ENCODE measurements at places on chromosomes 6 and 20.

GRCh38 chr6:13641315-13641714 lies 26.2 kb downstream of the NOL7 start:
- DNase-seq: peak; percentile 60

GRCh38 chr20:63087872-63088680 lies 81.3 kb upstream of the BHLHE23 start:
- no peak for DNase-seq

- DNase-seq: no peak
Observed at GRCh38 chr6:105985098-105985815, 100.9 kb upstream of the PRDM1 start.

DNA sequence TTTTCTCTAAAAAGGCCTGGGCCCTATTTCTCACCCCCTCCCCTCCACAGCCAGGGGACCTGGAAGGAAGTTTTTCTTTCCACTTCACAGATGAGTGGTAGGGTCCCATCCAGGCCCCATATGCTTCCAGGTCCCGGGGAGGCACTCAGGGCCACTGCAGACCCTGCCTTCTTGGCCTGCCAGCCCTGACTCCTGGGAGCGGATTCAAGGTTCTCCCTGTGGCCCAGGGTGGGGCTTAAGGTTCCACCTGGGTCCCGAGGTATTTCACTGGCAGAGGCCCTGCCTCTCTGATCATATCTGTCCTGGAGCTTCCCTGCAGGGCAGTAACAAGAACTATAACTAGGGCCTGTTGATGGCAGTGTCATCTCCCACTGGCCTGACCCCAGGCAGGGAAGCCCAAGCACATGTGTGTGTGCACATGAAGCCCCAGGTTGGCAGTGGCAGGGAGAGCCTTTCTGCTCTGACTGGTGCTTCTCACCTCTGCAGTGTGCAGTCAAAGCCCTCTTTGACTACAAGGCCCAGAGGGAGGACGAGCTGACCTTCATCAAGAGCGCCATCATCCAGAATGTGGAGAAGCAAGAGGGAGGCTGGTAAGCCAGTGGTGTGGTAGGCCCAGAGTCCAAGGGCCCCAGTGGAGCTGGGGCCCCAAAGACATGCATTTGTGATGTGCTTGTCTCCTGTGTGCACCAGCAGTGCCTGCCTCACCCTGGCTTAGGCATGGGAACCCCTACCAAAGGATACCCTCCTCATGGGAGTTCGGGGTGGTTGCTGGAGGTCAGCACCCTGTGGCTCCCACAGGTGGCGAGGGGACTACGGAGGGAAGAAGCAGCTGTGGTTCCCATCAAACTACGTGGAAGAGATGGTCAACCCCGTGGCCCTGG lies 31.2 kb downstream of the PLCG1 start:
- no peak for DNase-seq

GRCh38 chr20:63498960-63499337 lies at the start of gene EEF1A2:
Gene EEF1A2 (minus strand): TSS chr20:63499083. CDS start chr20:63497763, 1,320 bp downstream.
- no peak for DNase-seq

DNA sequence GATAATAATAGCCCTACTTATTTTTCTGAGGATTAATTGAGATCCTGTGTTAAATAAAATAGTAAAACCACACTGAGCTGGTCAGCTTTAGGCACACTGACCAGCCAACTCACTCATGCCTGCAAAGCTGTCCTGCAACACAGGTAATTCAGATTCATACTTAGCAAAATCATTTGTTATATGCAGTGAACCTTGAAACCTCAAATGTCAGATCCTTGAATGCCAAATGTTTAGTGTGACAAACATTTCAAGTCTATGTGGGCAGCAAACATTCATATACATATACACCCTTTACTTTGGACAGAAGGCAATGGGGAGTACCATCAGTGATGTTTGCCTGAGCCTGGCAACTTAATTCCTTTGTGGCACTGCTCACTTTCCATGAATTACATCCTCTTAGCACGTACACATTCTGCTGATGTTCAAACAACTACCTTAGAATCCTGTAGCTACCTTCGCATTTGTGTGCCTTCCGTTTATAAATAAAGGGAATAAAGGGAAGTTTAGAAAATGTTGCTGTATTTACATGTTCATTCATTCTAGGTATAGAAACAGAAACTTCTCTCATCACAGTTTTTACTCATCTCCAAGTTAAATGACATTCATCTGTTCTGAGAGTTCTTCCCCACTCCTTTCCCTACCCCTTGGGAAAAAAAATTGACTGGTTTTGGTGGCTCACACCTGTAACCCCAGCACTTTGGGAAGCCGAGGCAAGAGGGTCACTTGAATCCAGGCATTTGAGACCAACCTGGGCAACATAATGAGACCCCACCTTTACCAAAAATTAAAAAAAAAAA lies 140.8 kb downstream of the ZFAND3 start:
- DNase-seq: no peak

DNA sequence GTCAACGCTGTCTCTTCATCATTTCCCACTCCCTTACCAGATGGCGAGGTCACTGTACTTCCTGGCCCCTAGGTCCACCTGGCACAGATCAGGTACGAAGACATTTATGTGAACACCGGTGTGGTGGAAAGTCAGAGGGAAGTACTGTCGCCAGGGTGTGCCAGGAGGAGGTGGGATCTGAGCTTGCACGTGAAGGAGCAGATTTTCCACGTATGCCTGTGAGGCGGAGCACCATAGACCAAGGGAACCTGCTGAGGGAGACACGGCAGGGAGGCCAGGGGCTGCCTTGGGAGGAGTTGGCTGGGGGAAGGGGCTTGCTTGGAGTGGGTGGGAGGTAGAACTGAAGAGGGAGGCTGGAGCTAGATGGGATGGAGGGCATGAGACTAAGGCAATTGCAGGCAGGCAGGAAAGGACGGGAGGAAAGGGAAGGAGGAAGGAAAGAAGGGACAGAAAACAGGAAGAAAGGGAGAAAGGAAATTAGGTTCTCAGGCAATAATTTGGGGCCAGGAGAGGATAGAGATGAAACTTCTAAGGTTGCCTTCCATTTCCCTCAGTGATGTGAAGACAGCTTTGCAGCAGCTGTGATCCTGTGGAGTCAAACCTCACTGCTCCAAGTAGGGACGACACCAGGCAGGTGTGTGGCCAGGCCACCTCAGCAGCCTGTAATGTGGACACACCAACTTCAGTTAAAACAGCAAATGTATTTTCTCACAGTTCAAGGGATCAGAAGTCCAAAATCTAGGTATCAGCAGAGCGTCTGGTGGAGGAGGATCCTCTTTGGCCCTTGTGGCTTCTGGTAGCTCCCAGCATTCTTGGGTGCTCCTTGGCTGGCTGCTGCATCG lies 46.8 kb downstream of the CHMP4B start:
- DNase-seq: no peak

- DNase-seq: peak; percentile 66
Observed at GRCh38 chr6:145070791-145071190, 664.5 kb downstream of the EPM2A start.

GRCh38 chr20:22815206-22815551 lies 219.9 kb upstream of the SSTR4 start:
- no peak for DNase-seq

DNA sequence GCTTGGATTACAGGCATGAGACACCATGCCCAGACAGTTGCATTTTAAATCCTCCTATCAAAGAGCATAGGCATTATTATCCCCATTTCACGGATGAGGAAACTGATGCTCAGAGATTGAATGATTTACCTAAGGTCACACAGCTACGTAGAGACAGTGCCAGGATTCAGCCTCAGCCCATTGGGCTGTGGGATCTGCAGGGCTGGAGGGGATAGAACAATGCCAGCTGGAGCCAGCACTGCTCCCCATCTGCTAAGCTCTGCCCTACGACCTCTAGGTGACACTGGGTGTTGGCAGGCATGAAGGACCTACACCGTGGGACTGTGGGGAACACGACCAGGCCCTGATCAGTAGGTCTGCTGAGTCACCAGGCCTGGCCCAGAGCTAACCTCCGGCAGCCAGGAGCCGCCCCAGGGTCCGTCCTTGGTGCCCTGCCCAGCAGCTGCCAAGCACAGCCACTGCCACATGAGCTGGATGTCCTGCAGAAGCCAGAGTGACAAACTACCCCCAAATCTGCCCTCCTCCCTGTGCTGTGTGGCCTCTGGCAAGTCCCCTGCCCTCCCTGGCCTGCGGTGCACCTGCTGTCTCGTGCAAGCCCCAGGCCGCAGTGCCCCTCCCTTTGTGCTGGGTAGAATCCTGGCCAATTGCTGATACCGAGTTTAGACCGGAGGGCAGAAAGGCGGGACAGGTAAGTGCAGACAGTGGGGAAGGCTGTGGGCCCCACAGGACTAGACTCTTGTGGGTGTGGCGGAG lies 47.6 kb upstream of the PTGIS start:
- DNase-seq: no peak

DNA sequence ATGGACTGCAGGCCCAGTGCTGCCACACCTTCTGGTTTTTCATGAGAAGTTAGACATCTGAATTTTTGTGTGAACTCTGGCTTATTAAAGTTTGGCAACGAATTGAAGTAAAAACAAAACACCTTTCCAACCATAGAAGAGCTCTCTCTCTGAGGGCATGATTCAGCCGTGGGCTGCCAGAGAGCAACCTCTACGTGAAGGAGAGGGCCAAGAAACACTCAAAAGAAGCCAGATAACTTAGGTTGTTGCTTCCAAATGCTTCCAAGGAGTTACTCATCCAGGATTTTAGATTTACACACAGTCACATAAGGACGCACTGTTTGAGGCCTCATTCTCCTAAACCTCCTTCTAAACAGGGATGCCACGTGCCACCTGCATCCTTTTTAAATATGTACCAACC lies 65.5 kb downstream of the NRN1 start:
- DNase-seq: no peak

GRCh38 chr20:44211177-44212039 lies 837 bp upstream of the OSER1 start:
- DNase-seq: peak; percentile 42

GRCh38 chr6:85458782-85459181 lies 8.9 kb downstream of the NT5E start:
- DNase-seq: no peak

GRCh38 chr6:88445188-88445965 lies 279.2 kb upstream of the CNR1 start:
- DNase-seq: no peak

DNA sequence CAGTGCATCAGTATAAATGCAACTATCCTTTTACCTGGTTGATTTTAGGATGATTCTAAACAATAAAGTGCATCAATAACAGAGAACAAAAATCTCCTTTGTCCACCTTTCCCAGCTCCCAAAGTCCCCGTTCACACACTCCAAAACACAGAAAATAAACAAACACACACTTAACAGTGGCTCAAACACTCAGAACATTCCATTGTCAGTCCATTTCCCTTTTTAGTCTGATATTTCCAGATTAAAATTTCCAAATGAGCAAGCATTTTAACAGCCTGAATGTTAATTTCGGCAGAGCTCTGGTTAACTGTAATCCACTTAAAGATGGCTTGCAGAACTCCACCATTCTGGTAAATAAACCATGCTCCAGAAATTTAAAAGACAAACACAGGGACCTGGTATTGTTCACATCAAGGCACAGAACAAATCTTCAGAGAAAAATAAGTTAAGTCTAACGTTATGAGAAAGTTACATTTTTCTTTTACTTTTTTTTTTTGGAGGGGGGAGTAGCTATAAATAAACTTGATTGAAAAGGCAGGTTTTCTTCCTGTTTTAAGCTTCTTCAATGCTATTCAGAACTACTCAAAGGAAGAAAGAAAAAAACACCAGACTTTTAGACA lies 100.8 kb downstream of the DST start:
- no peak for DNase-seq

DNA sequence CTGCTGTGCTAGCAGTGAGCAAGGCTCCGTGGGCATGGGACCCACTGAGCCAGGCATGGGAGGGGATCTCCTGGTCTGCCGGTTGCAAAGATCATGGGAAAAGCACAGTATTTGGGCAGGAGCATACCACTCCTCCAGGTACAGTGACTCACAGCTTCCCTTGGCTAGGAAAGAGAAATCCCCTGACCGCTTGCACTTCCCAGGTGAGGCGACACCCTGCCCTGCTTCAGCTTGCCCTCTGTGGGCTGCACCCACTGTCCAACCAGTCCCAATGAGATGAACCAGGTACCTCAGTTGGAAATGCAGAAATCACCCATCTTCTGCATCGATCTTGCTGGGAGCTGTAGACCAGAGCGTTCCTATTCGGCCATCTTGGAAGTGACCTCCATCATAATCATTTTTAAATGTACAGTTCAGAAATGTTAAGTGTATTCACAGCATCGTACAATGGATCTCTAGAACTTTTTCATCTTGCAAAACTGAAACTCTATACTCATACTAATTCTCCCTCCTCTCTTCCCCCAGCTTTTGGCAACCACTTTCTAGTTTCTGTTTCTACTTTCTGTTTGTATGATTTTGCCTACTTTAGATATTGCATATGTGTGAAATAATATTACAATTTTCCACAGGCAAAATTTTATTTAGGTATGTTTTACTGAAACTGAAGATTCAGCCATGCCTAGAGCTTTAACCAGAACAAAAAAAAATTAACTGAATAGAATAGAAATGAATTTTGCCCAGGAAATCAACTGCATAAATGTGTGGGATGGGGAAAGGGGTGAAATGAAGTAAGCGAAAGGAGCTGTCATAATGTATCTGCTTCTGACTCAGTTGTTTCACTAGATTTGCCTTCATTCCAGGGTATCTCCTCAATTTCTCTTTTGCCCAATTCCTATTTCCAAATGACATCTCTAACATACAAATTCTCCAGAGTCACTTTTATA lies 100.0 kb downstream of the RWDD2A start:
- no peak for DNase-seq

Data from iris pigment epithelial cell (primary cell).